ENCODE measurements at places on chromosomes 1 and 21.

DNA sequence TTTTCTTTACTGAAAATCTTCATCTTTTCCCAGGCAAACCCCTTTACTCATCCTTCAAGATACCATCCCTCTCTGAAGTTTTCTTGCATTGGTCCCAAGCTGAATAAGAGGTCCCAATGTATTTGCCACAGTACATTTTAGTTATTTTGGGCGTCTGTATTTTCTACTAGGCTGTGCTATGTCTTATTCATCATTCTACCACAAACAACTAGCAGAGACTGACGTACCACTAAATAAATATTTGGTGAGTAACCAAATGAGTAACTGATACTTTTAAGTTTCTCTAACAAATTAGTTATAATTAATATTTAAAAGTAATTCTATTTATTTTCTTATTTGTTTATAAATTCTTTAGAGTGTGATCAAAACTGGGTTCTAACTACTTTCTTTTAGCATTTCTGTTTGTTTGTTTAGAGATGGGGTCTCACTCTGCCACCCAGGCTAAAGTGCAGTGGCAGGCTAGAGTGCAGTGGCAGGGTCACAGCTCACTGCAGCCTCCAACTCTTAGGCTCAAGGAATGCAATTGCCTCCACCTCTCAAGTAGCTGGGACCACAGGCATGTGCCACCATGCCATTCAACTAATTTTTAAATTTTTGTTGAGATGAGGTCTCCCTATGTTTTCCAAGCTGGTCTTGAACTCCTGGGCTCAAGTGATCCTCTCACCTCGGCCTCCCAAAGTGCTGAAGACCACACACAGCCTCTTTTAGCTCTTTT lies 33.1 kb downstream of the NDC1 start:
- DNase-seq, result no peak

- no peak for DNase-seq
Observed at GRCh38 chr21:46220275-46220810, 8.2 kb downstream of the LSS start.

DNA sequence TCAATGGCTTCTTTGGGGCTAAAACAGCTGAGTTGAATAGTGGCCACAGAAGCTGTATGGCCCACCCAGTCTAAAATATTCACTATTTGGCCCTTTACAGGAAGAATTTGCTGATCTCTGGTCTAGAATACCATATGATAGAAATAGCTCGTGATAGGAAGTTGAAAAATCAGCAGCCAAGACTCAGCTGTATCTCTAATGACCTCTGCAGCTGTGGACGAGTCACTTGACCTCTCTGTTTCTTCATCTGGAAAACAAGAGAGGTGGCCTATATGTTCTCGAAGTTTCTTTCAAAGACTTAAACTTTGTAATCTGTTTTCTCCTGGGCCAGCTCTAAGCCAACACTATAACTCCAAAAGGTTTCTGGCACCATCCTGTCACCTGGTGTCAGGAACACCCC lies 129.2 kb downstream of the ZBTB18 start:
- no peak for DNase-seq

DNA sequence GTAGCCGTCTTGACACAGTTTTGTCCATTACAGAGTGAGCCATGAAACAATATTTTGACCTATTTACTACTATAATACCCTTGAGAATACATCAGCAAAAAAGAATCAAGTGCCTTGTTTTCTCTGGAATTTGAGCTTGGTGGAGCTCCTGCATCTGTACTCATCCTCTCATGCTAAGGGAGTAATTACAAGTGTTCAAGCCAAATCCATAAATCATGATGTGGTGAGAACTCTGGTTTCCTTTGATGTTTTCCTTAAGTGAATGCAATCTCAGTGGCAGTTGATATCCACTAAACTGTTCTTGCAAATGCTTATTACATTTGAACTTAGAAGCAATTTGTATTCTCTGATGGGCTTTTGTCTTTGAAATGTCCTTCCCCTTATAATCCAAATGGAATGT lies 824.6 kb upstream of the TMPRSS15 start:
- no peak for DNase-seq
